NCI-H1092 (cell line): ENCODE measurements at places on chromosomes 1 and 21.
A peak's percentile ranks its signal among the peaks of the same experiment; 100 is the strongest.

DNA sequence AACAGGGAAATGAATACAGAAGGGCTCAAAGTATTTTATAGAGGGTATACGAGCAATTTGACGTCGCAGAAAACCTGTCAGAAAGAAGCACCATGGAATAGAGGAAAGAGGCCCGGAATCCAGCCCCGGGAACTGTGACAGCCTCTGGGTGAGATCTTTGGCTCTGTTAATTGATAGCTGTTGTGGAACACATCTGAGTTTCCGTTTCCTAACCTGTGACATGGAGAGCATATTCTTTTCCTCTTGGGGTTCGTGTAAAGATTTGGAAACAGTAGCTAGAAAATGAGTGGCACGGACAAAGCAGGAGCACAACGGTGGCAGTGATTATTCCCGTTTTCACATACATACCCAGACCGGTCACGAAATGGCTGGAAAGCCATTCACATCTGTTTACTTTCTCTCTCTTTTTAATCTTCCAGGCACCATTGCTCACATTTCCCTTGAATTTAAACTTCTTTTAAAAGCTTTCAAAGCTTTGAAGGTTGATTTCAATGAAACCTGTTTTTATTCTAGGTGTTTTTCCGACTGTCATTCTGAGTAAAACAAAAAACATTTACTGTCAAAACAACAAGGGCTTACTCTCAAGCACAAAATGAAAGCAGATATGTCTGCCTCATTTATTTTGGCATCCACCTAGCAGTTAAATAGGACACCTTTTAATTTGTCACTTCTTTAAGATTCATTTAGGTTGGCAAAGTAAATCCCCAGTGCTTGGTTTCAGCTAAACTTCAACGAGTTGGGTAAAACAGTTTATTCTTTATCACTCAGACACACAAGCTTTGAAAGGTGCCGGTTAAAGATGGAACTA lies 26.7 kb upstream of the C8B start:
- no peak for DNase-seq

- no peak for DNase-seq
These were observed 1.2 kb upstream of the NCMAP start for GRCh38 chr1:24554714-24555113.

DNA sequence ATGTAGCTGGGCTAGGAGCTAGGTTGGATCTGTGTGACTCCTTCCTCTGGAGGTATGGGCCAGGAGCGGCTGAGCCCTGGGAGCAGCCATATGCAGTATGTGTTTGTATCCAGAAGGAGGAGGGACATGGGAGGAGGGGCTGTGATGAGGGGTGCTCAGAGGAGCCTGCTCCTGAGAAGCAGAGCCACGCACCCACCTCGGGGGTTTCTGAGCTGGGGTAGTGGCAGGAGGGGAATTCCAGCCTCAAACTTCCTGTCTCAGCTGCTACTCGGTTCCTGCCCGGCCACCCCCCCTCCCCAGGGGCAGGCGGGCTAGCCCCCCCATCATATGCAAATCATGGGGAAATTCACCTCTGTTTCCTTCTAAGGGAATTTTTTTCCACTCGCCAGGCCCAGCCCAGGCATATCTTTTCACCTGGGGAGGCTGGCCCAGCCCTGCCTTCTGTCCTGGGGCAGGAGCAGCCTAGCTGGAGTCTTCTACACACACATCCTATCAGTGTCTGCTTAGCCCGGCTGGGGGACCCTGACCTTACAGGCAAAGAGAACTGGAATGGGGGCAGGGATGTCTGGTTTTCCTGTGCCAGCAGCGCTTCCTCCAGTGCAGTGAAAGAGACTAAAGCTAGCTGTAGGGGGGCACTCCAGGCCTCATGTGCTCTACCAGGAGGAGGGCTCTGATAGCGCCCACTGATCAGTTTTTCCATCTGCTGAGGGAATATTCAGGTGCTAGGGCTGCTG lies 3.0 kb downstream of the ZC3H12A start:
- DNase-seq = no peak

GRCh38 chr1:197763307-197763706 lies 12.0 kb downstream of the DENND1B start:
- DNase-seq = no peak

- no peak for DNase-seq
These were observed 36.3 kb upstream of the S1PR1 start for GRCh38 chr1:101200513-101200912.

DNA sequence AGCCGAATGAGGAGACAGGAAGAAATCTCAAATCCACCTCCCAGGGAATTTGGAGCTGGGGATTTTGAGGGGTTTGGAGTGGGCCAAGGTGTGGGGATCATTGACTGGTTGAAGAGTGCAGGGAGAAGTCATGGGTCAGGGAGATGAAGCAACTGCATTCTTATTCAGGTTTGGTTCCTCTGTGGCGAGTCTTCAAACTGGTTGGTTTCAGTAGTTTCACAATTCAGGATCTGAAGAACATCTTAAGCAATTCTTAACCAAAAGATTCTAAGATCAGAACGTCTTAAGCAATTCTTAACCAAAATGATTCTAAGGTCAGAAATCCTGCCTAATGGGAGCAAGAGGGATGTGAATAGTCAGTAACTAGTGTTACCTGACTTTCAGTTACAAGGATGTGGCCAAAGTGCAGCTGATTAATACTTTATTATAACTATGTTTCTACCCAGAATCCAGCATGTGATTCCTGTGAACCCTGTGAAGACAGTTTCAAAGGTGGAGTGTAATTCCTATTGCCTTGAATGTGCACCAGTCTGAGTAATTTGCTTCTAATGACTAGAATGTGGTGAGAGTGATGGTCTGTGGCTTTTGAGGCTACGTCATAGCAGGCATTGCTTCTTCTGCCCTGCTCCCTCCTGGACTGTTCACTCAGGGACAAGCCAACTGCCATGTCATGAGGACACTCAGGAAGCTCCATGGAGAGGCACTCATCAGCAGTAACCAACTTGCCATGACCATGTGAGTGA lies 61.2 kb downstream of the OLFML3 start:
- no peak for DNase-seq

DNA sequence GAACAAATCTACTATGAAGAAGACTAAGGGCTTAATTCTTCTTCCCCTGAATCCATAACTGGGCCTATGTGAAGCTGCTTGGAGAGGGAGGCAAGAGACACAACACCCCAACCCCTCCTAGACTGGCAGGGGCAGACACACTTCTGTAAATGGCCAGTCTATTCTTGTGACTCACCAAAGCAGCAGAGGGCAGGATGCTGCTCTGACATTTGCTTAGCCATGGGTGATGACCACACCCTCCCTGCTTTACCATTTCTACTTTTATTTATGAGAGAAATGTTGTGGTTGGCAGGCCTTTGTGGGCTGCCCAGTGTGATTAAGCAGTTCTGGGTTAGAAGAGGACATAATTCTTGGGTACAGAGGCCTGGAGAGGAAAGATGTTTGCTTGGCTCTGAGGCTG lies 189.8 kb upstream of the DPYD start:
- DNase-seq = no peak

DNA sequence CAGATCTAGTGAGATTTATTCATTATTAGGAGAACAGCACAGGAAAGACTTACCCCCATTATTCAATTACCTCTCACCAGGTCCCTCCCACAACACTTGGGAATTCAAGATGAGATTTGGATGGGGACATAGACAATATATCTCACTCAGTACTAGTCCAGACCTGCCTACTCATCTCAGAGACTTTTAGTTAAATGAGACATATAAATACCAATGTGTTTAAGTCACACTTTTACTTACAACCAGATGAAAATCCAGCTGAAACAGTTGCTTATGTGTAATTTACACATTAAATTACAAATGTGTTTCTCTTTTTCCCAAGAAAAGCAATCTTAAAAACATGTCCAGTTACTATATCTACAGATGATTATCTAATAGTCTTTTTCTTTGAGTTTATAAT lies 1145.6 kb downstream of the KCNT2 start:
- DNase-seq = no peak

DNA sequence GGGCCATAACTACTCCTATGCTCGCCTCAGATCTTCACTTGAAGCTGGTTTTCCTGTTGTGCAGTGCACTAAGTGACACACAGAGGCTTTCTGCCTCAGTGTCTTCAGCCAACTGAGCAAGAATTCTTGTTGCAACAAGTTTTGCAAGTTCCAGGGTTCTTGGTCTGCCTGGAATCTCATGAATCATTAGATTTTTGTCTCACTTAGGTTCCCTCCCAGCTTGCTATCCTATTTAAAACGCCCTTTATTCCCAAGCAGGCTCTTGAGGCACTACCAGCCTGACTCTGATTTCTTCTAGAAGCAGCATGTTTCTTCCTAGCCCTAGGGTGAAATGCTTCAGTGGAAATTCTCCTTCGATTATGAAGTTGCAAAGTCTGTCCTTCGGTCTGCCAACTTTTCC lies 158.8 kb downstream of the C1orf21 start:
- no peak for DNase-seq

DNA sequence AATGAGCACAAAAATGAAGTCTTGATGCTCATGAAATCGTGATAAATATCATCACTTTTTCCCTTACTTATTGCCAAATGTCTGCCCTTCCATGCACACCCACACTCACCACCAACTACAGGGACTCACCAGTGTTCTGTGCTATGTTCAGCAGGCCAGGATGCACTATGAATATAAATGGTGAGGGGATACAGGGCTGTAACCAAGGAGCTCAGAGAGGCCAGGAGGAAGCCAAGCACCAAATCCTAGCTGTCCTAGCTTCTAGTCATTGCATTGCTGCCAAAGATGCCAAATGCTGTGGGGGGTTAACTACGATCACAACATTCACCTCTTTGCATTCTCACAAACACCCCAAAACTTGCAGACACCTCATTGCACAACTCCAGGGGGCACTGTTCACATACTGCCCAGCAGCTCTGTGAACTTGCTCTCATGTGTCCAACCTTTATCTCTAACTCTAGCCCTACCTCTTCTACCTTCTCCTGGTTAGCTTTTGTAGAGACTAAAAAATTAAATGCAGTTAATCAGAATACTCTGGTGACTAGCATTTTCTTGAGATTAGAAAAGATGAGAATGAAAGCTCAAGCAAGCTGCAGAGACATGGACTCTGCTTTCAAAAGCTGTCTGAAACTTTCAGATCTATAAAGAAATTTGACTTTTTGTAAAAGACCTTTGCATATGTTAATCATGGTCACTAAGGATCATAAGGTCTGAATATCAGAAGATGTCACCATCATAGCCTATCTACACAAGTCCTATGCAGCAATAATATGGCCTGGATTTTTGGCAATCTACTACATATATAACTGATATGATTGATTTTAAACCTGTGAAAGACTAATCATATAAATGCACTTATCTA lies 13.9 kb upstream of the KIF14 start:
- DNase-seq = no peak

GRCh38 chr1:205975387-205975998 lies 27.7 kb downstream of the RAB7B start:
- no peak for DNase-seq

DNA sequence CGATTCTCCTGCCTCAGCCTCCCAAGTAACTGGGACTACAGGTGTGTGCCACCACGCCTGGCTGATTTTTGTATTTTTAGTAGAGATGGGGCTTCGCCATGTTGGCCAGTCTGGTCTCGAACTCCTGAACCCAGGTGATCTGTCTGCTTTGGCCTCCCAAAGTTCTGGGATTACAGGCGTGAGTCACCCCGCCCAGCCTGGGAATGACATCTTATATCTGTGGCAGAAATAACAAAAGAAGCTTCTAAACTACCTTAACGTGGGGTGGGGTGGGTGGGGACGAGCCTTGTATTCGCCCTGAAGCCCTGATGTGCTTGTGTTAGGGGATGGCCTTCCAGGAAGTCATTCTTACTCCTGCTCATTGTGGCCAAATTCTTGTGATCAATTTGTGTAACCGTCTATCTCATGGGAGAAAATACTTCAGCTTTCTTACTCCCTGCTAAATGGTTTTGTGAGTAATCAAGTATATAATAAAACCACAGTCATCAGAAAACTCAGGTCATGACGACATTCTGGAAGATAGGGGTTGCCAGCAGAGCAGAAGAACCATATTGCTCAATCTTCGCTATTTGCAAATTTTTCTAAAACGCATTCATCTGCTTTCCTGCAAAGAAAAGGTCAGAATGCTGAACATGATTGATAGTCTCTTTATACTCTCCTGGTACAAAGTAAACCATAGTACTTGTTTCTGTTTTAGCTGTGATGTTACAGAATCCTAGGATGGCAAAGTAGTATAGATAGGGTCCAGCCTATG lies 63.2 kb downstream of the DIRAS3 start:
- no peak for DNase-seq

DNA sequence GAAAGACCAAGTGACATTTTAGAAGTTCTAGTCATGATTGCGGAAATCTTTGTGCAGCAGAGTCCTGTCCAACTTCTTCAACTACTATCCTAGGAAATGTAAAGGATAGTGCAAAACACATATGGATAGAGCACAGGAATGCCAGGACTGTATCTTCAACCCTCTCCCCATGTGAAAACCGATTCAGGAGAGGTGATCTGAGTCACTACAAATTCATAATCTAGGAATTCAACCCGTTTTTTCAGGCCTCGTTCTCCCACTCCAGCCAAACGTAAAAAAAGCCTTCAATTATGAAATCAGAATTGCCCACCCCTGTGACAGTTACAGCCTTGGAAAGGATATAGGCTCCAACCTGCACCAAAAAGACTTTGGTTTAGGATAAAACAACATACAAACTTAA lies 52.9 kb upstream of the RGS1 start:
- no peak for DNase-seq

DNA sequence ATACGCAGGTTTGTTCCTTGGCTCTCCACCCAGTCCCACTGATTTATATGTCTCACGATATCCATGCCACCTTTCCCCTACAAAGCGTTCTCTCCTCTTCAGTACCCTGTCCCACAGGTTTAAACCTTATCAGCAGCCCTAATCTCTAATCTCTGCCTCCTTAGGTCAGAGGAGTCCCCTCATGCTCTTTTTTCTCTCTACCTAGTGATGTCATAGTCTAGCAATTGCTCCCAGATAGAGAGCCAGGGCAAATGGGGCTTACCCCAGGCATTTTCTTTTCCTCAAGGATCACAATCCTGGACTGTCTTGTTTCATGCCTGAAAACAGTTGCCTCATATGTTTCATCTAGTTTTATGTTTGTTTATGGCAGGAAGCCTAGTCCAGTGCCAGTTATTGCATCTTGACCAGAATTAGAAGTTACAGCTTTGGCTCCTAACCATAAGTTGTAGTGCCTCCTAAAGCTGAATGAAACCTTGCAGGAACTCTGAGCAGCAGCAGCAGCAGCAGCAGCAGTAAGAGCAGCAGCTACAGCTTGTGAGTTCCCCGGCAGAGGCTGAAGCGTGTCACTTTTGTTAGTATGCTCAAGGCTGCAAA lies 26.7 kb upstream of the TP53BP2 start:
- DNase-seq = no peak

DNA sequence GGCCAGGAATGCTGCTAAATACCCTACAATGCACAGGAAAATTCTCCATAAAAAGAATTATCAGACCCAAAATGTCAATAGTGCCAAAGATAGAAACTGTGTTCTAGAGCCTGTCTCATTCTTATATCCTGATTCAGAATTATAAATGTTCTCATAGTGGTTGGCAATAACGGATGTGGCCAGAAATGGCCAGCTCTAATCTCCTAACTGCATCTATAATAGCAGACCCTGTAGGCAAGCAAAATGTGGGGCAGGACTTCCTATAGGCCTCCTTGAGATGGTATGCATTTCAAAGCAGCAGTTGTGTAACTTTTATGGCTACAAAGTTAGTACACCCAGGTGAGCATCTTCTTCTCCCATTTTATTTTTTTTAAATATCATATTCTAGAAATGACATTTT lies 95.9 kb upstream of the SGIP1 start:
- DNase-seq = no peak

GRCh38 chr1:37890378-37891014 lies 31.1 kb upstream of the MTF1 start:
- DNase-seq = peak; percentile 40

GRCh38 chr1:195580988-195581387 lies 1027.3 kb downstream of the KCNT2 start:
- DNase-seq = no peak

GRCh38 chr1:6507461-6507911 lies 16.0 kb upstream of the PLEKHG5 start:
- peak; percentile 85 for DNase-seq
